NCI-H1105 (cell line): ENCODE measurements at places on chromosomes 2 and 18.
A peak's percentile ranks its signal among the peaks of the same experiment; 100 is the strongest.

DNA sequence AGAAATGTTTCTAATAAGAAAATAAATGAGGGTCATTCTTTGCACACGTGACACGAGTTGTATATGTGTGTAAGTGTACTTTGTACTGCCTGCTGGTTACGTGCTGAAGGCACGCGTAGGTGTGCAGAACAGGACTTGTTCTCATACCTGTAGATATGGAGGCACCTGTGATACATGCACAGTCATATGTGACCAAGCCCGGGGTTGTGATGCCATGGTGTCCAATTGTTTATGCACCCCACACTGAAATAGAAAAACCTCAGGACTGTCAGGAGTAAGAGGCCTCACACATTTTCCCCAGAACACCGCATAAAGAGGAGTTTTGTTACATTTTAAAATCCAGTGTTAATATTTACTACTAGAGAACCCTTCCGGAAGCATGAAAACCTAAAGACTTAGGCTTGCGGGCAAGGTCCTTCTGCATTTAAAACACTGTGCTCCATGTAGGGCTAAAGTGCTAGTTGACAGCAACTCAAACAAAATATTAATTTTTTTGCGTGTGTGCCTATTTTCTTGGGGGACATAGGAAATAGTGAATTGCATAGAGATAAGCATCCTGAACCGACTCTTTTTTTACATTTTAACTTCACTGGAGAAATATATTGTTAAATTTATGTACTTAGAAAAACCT lies 9.3 kb downstream of the TSHZ1 start:
- DNase-seq = no peak

- no peak for DNase-seq
Measured at GRCh38 chr2:136956050-136956449, 190.7 kb downstream of the THSD7B start.

- DNase-seq = no peak
Measured at GRCh38 chr18:75378376-75379315, 48.9 kb downstream of the SMIM21 start.

- DNase-seq = no peak
Measured at GRCh38 chr18:48940854-48941611, 9.7 kb downstream of the SMAD7 start.

- DNase-seq = no peak
Measured at GRCh38 chr2:123061534-123061933, 963.6 kb upstream of the CNTNAP5 start.

GRCh38 chr18:76349067-76349715 lies 145.9 kb downstream of the ZNF516 start:
- peak; percentile 64 for DNase-seq

DNA sequence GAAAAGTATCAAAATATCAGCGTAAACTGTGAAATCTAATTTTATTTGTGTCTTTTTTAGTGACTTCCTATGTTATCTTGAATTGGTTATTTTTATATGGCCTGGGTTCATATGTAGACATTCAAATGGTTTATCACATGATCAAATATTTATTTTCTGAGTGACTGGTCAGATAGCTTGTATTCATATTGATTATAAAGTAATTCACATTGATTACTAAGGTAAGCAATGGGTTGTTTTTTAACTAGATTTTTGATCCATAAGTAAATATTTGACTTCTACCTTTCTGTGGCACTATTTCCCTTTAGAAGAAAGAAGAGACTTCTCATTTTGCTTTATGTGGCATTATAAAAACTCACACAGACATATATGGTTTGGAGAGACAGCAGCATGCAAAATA lies 260.5 kb downstream of the TCF4 start:
- no peak for DNase-seq
